ENCODE measurements at places on chromosomes 3 and 15.
A peak's percentile ranks its signal among the peaks of the same experiment; 100 is the strongest.

DNA sequence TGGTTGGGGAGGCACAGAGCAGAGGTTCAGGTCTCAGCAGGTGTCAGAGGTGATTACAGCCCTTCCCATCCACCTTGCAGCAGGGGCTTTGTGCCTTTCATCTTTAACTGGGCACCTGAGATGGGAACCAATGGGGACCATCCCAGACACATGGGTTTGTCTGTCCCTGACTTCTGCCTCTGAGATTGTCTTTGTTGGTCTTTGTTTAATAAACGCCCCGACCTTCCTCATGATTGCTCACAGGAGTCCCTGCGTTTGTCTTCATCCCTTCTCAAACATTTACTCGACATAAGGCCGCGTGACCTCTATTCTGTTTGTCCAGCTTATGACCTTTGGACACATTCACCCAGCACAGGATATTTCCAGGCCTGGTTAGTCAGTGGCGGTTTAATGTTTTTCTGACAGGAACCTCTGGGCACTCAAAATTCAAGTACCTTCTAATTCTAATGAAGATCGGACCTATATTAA, 5.9 kb downstream of the ZSCAN2 start:
- DNase-seq, result no peak

DNA sequence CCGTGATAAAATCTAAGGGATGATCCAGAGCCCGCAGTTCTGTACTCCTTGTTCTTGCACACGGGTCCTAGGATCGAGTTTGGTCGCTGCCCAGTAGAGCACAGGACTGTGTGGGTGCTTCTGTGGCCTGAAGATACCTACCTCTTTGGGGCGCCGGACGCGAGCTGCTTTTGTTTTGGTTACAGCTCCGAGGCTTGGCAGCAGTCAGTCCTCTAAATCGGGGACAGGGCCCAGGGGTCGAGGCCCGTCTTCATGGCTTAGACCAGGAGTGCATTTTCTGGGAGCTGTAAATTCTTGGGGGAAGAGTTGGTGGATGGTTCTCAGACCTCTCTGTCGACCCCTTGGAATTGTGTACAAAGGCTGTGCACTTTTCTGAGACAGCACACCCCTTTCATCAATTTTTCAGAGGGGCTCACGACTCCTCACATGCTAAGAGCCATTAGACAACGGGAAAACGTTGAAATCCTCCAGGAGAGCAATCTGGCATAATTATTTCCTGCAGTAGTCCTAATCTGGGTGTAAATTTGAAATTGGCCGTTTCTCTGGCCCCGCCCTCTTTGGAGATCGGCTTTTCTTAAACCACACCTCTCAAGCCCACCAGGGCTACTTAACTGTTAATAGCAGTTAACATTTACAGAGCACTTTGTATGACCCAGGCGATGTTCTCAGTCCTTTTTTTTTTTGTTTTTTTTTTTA, 928 bp downstream of the CEP97 start:
- DNase-seq, result peak; percentile 13

- DNase-seq, result no peak
These were observed 83.9 kb downstream of the IL20RB start for GRCh38 chr3:137041686-137042085.

- no peak for DNase-seq
These were observed 1.7 kb downstream of the KLHL25 start for GRCh38 chr15:85792912-85793590.

- DNase-seq, result no peak
These were observed 15.9 kb upstream of the MRPL3 start for GRCh38 chr3:131518680-131519079.

DNA sequence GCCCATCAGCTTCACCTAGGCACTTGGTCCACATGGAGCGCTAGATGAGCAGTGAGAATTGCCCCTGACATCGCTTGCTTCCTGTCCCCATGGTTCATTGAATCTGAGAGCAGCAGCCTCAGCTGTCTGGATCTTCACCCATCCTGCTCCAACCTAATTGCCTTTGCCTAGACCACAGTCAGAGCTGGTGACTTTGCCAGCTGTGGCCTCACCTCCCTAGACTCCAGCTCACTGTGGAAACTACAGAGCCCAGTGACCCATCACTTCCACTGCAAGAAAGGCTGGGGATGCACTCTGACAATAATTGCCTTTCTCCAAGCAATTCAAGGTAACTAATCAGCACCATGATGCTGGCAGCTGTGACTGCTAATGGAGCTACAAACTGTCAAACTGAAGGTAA, 30.6 kb upstream of the SLC6A1 start:
- DNase-seq, result no peak

GRCh38 chr3:131239267-131239666, 142.3 kb upstream of the NUDT16 start:
- no peak for DNase-seq

- no peak for DNase-seq
These were observed 3.2 kb upstream of the INSYN1 start for GRCh38 chr15:73756390-73756789.

DNA sequence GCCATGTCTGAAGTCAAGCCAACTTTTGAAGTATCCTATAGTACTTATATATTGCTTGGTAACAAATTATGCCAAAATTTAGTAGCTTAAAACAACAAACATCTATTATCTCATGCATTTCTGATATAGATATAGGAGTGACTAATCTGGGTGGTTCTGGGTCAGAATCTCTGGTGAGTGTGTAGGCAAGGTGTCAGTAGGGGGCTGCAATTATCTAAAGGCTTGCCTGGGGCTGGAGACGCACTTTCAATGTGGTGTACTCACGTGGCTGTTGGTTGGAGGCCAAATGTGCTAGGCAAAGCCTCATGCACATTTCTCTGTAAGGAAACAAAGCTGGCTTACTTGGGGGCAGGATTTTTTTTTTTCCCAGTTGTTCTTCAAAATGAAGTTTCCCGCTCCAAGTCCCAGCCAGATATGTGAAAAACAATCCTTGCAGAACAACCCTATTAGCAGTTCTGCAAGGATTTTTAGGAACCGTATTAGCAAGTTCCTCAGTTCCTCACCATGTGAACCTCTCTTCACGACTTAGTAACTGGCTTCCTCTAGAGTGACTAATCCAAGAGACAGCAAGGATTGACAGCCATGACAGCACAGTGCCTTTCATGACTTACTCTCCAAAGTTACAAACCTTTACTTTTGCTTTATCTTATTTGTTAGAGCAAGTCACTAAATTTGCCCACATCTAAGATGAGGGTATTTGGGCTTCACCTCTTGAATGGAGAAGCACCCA, 25.8 kb downstream of the GREM1 start:
- DNase-seq, result no peak

- no peak for DNase-seq
These were observed 61.0 kb downstream of the LIPC start for GRCh38 chr15:58492661-58493397.

- no peak for DNase-seq
These were observed 132.8 kb upstream of the GADL1 start for GRCh38 chr3:31027191-31027761.

- DNase-seq, result no peak
These were observed 56.5 kb upstream of the FNDC3B start for GRCh38 chr3:171982828-171983227.

- DNase-seq, result no peak
These were observed 31.8 kb downstream of the IRAK2 start for GRCh38 chr3:10196389-10197052.

DNA sequence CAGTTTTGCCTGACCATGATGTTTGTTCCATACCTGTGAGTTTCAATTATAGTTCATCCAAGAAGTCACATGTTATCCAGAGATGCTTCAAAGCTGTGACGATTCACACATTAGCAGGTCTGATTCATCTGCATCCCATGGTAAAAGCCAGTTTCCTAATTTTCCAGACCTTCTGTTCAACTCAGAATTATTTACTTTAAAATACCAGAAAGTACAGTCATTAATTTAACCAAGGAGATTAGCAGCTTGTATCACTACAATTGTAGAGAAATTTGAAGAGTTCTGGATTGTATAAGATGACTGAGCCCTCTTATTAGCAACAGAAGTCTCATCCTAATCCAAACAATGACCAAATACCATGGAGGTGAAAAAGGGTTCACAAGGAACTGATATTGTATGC, 76.1 kb upstream of the THBS1 start:
- DNase-seq, result no peak

DNA sequence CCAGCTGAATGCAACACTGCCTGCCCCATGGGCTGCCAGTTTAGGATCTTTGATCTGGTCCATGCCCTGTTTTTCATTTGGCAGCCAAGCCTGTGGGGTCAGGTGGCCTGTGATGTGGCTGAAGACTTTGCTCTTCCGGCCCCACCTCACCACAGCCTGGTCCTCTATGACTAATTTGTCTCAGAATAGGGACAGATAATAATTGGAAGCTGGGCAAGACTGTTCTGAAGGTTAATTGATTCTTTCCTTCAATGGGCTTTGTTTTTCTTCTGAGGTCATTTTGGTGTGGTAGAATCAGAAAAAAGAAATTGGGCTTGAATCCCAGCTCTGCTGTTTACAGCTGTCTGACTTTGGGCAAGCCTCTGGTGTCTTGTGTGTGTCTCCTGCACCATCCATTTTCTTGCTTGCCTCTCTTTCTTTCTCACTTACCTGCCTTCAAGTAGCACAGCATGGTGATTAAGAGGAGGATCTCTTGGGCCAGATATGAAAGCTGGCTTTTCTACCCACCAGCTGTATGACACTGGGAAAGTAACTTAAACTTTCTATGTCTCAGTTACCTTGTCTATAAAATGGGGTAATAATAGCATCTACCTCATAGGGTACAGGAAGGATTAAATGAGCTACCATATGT, 24.2 kb downstream of the ABHD2 start:
- DNase-seq, result no peak

DNA sequence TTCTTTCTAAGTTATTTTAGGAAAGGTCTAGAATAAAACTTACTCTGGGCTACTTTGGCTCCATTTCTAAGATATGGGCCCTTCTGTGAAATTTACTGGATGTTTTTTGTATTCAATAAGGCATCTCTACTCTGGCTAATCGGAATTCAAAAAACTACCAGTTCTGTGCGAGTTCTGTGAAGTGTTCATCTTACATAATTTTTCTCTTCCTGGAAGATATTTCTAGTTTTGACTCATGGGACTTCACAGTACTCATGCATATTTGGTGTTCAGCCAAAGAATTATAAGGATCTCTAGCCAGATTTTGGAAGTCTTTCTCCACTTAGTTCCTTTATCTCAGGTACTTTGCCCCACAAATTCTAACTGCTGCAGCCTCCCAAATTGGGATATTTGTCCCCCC, 46.4 kb upstream of the MBNL1 start:
- DNase-seq, result no peak

- no peak for DNase-seq
These were observed 314.6 kb upstream of the PROK2 start for GRCh38 chr3:72099326-72100079.

GRCh38 chr3:112333381-112334317, 693 bp downstream of the CD200 start:
- no peak for DNase-seq

DNA sequence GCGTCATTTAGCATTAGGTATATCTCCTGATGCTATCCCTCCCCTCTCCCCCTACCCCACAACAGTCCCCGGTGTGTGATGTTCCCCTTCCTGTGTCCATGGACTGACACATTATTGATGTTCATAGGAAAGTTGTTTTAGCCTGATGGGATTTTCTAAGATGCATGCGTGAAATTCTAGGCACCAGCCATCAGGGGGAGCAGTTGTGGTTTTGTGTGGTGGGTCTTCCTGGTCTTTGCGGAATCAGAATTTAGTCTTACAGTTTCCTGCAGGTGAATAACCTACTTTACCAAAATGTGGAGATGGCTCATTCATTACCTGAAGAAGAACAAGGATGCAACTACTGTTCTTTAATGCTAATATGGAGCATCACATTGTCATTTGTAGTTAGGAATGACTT, 455.0 kb upstream of the THBS1 start:
- DNase-seq, result no peak

DNA sequence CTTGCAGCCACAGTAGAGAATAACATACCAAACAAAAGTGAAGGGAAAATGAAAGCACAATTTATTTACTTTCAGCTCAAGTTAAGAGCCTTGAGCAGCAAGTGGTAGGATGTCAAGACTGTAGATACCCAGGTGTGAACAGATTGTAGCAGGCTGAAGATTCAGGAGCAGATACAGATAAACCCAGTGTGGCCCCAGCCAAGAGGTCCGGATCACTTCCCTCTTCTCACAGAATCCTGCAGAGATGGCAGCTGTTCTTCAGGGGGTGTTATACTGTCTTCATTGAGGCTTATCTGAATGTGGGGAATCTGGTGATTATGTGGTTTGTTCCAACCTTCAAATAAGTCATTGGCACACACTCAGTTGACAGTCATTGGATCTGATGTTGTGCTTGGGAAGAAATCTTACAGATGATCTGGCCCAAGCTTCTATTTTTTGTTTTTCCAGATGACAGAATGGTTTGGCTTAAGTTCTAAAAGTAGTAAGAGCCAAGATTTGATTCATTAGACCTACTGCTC, 2.2 kb downstream of the STARD9 start:
- no peak for DNase-seq

GRCh38 chr3:25226747-25227146, 201.3 kb upstream of the RARB start:
- no peak for DNase-seq

GRCh38 chr3:43289401-43289800, 3.1 kb downstream of the SNRK start:
- DNase-seq, result no peak

DNA sequence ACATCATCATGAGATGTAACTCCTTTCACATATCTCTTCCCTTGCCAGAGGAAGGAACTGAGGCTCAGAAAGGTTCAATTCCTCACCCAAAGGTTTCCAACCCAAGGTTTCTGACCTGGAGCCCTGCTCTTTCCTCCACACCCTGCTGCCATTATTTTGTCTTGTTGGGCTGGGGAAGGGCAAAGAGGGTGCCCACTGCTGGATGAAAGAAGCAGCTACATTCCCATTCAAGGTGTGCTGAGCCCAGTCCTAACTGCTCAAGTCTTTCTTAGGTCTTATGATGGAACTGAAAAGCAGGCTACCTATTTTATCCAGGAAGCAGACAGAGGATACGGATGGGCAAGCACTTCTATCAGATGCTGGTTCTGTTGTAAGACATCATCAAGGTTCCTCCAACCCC, 258.0 kb upstream of the CTDSPL start:
- DNase-seq, result no peak

GRCh38 chr3:49428752-49429080, 408 bp downstream of the NICN1 start:
- DNase-seq, result no peak

GRCh38 chr3:122092460-122093165, 37.5 kb downstream of the CD86 start:
- DNase-seq, result no peak

GRCh38 chr3:133965013-133965570, 64.6 kb downstream of the SLCO2A1 start:
- no peak for DNase-seq

GRCh38 chr3:138188013-138188730, 1.1 kb downstream of the ARMC8 start:
- DNase-seq, result no peak

- DNase-seq, result no peak
These were observed 950.1 kb downstream of the DIPK2A start for GRCh38 chr3:144921710-144922109.

GRCh38 chr15:100588638-100589242, 13.2 kb downstream of the LINS1 start:
- DNase-seq, result no peak

Data from T-helper 1 cell (primary cell).